ENCODE measurements at places on chromosomes 16 and 17.

- no peak for DNase-seq
Measured at GRCh38 chr17:62675260-62675659, 47.8 kb downstream of the MRC2 start.

GRCh38 chr17:79986411-79987186, 49.1 kb downstream of the TBC1D16 start:
- no peak for DNase-seq

DNA sequence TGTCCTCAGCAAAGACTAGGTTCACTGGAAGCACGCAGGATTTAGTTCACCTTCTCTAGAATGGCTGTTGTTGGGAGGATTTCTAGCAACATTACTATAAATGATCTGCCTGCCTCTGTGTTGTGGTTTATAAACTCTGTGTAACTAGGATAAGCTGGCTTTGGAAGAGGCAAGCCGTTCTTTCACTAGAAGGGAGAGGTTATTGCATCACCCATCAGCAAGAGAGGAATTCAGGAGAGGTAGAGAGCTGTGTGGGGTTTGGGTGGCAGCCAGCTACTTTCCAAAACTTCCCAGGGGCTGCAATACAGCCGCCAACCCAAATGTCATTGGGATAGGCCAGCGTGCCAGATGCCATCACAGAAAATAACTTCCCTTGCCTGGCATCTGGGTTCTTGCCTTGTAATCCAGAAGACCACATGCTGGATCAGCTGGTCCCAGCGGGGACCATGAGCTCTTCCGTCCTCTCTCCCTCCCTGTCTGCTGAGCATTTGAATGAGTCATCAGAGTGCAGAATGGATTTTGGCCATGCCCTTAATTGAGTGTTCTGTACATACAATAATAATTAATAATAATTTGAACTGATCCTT, 95.7 kb upstream of the RBFOX1 start:
- no peak for DNase-seq

GRCh38 chr17:56739376-56739775, 94.3 kb downstream of the C17orf67 start:
- no peak for DNase-seq

- no peak for DNase-seq
Measured at GRCh38 chr16:78566397-78567073, 467.1 kb downstream of the WWOX start.

- DNase-seq = no peak
Measured at GRCh38 chr16:89705006-89705405, 3.5 kb upstream of the SPATA2L start.

GRCh38 chr16:49615576-49615975, 240.3 kb downstream of the ZNF423 start:
- DNase-seq = no peak

DNA sequence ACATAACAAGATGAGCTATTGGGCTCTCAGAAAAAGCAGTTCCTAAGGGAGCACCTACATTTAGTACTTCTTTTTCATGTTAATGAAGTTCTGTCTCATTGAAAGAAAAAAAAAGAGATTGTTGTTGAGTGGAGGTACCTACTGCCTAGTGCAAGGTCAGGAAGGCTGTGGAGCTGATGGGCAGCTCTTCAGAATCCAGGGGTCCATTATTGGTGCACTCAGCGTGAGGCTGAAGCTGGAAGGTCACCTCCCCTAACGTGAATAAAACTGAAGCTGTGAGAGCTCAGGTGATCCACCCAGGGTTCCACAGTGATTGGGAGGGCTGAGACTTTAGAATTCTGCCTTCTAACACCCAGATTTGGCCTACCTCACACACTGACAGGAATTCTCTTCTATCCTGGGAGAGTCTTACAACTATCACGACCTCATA, 153.9 kb upstream of the TBX2 start:
- no peak for DNase-seq

All from stimulated activated CD4-positive, alpha-beta T cell treated with anti-CD3 and anti-CD28 coated beads, Interleukin-15, amount 100 ng/mL, for 1 hour (primary cell).